ENCODE measurements at places on chromosomes 16 and 17.

GRCh38 chr16:8686031-8686621 is 11.7 kb downstream of the ABAT start:
- DNase-seq, result no peak

GRCh38 chr16:67155295-67156142 is 4.2 kb downstream of the TRADD start:
- peak; percentile 89 for DNase-seq

- DNase-seq, result no peak
Measured at GRCh38 chr17:60529806-60530205, 3.8 kb upstream of the APPBP2 start.

GRCh38 chr17:8189041-8189710 is 804 bp downstream of the BORCS6 start:
- DNase-seq, result peak; percentile 56

DNA sequence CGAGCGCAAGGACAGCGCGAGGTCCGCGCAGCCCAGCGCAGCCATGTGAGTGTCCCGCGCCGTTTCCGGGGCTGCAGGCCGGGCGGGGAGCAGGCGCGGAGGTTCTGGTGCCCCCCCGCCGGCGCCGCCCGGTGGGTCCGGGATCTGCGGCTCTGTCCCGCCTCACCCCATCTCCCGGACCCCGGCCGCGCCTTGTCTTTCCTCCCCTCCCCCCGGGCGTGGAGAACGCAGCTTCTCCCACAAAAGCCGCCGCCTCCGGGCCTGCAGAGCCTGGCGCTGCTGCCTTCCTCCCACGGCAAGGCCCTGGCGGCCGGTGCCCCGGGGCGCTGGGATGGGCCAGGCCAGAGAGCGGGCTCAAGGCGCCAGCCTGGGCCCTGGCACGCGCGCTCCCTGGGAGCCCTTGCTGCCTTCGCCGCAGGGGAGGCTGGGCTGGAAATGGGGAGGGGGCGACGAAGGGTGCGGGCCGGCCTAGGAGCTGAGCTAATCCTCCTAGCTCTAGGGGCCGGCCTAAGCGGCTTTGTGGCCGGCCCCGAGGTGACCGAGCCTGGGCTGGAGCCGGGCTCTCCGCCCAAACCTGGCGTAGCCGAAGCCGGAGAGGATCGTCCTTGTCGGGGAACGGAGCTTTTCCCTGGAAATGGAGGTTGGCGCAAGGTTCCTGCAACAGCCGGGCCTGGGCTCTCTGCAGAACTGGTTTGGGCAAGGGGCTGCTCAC is 397 bp downstream of the RIPOR1 start:
- DNase-seq, result peak; percentile 72

DNA sequence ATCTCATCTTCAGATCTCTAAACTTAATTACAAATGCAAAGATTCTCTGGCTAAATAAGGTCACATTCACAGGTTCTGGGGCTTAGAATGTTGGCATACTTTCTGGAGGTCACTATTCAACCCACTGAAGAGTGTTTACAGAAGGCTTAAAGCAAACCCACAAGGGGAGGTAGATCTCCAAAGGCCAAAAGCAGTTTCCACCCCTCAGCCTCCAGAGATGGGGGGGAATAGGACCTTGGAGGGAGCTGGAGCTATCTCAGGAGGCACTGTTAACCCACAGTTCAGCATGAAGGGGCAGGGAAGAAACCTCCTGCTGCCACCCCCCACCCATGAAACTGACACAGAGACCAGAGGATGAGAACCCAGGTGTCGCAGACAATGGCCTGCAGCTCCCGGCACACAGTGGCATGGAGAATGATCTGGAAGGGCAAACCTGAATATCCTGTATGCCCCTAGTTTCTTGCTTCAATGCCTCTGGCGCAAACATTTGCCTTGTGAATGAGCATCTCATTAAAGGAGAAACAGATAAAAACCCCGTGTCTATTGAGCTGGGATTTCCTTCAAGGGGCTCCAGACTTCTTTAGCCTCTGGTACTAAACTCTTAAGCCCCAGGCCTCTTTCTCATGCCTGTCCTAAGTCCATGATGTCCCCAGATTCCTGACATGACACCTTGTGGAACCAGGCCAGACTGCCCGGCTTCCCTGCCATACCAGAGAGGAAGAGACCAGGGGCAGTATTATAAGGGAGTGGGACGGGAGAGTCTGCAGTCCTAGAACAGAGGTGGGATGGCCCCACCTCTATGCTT is 103.1 kb upstream of the CDH5 start:
- peak; percentile 39 for DNase-seq

DNA sequence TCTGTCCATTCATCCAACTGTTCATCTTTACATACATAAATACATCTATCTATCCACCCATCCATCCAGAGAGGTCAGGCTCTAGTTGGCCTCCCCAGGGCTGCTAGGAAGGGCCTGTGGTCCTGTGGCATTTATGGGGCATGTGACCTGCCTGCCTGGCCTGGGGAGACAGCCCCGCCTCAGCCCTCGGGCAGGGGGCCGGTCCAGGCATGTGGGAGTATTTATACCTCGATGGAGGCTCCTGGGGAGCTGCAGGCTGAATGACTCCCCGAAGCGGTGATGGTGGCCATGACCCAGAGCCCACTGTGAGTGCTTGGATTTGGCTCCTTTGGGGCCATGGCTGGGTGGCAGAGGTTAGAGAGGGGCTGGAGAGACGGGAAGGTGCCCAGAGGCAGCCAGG is 7.3 kb downstream of the FOXN1 start:
- DNase-seq, result no peak
